ENCODE measurements at places on chromosomes 5 and 9.
A peak's percentile ranks its signal among the peaks of the same experiment; 100 is the strongest.

DNA sequence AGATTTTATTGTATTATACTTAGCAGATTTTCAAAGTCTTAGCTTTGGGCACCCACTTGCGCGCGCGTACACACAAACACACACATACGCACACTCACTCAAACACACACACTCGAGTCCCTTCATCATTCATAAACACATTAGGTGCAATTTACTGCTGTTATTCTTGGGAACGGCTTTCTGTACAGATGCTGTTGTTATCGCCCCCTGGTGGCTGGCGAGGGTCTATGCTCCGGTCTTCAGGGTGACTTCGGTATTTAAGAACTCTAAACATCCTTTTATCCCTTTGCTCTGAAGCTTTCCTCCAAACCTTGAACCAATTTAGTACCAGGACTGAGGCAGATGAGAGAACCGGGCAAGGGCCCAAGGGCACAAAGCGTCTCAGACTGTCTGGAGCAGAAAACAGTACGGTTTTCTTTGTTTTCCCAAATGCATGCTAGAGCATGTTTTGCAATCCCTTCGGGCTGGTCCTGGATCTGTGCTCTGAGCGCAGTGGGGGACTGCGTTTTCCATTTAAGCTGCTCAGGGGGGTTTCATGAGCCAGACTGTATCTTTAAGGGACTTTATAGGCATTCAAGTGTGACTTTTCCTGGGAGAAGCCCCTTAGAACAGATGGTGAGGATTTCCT lies 1.7 kb upstream of the SLIT3 start:
- peak; percentile 82 for DNase-seq

GRCh38 chr5:161420521-161420920 lies 126.0 kb downstream of the GABRB2 start:
- DNase-seq, result peak; percentile 86

- no peak for DNase-seq
These were observed 78.7 kb upstream of the SAP30L start for GRCh38 chr5:154367101-154367500.

DNA sequence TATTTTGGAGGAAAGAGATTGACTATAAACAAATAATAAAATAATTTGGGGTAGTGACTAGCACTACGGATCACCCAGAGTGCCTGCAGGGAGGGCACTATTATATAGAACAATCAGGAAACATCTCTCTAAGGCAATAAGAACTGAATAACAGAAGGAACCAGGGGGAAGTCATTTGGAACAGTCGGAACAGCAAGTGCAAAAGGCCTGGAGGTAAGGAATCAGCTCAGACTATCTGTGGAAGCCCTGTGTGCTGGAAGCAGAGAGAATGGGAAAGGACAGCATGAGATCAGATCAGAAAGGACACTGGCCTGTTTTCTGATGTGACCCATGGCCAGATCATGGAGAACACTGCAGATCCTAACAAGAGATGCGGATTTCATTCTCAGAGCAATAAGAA lies 357.6 kb downstream of the EFNA5 start:
- no peak for DNase-seq

- no peak for DNase-seq
These were observed 49.5 kb downstream of the ADAMTS2 start for GRCh38 chr5:179295778-179296149.

DNA sequence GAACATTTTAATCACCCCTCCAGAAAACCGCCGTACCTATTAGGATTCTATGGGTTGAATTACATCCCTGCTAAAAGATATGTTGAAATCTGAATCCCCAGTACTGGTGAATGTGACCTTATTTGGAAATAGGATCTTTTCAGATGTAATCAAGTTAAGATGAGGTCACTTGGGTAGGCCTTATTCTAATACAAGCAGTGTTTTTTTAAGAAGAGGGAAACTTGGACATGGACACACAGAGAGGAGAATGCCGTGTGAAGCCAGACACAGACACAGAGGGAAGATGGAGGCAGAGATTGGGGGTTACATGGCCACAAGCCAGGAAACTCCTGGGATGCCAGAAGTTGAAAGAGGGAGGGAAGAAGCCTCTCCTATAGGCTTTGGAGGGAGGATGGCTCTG lies 183.5 kb downstream of the GNA14 start:
- peak; percentile 42 for DNase-seq
